Tibial nerve (tissue), 4 donors: ENCODE measurements at places on chromosomes 6 and 20. TPM values are rescaled to one million over a fixed set of nuclear protein-coding genes. Genes with fewer than 3 reads are reported as not detected.

DNA sequence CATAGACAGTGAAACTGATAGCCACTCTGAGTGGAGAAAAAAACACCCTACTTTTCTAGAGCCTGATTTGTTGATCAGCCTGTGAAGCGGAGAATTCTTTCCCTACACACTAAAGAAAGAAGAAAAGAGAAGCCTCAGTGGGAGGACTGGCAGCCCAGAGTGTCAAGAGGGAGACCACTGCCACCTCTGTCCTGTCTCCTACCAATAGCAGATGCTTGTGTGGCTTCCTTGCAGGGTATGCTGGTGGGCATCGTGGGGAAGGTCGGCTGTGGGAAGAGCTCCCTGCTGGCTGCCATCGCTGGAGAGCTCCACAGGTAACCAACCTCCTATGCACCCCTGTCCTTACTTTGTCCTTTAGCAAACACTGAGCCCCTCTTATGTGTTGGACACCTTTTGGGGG is 10.4 kb downstream of the ABCC10 start:
- H3K4me3 ChIP-seq, result no peak overlapping the region
- DNase-seq, result no peak
- peaks cover 18% of the 10 kb centered on the region for H3K4me1 ChIP-seq
- H3K36me3 ChIP-seq, result peaks cover 62% of the 10 kb centered on the region

- DNase-seq, result no peak
- H3K27me3 ChIP-seq, result no peaks in the 10 kb centered on the region
- no peak overlapping the region for H3K27ac ChIP-seq
- no peaks in the 10 kb centered on the region for H3K36me3 ChIP-seq
- no peak overlapping the region for H3K4me3 ChIP-seq
Measured at GRCh38 chr20:55561259-55561658, 444.1 kb downstream of the CBLN4 start.

The TMEM244 gene
- total RNA-seq, result not detected

DNA sequence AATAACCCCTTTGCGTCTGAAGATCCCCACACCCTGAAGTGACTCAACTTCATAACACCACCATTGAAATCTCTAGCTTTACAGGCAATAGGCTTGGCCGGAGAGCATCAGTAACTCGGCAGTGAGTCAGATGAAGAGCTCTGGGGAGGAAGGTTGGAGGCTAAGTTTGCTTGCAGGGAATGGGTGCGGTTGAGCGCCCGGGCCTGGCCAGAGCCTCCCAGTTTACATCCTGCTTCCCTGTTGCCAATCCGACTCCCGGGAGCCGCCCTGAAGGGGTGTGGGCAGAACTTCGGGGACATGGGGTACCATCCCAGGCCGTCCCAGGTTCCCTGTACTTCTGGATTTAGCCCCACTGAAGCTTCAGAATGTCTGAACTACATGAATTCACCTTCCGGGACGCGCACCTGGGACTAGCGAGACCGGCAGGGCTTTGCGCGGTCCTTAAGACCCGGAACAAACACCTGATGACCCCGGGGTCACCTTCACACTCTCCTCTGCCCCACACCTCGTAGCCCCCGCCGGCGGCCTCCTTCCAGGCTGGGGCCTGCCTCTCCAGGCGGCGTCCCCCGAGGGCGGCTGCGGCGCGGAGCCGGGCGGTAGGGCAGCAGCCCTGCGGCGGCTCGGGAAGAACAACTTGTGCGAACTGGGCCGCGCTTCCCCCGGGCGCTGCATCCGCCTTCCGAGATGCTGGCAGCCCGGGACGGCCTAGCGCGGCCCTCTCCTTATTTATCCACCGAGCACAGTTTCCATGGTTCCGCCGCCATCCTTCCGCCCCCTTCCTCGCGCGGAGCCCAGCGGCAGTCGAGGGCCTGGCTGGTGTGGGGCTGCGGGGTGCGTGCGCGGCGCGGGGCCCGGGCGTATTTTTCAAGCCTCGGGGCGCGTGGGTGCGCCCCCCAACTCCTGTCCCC is 56.6 kb upstream of the RREB1 start:
- peak overlapping the region; percentile 88 for H3K27ac ChIP-seq
- H3K36me3 ChIP-seq, result no peaks in the 10 kb centered on the region
- no peaks in the 10 kb centered on the region for H3K27me3 ChIP-seq
- peak overlapping the region; percentile 76 for H3K4me3 ChIP-seq

- H3K4me3 ChIP-seq, result no peak overlapping the region
- H3K27ac ChIP-seq, result peak overlapping the region; percentile 0
- no peaks in the 10 kb centered on the region for H3K36me3 ChIP-seq
- peaks cover 31% of the 10 kb centered on the region for H3K4me1 ChIP-seq
Measured at GRCh38 chr6:112044856-112045255, 9.0 kb upstream of the CCN6 start.

The SIRPA gene
- 36.8 TPM for total RNA-seq

GRCh38 chr6:114739656-114740055 is 396.8 kb upstream of the HS3ST5 start:
- no peak overlapping the region for H3K27ac ChIP-seq
- H3K36me3 ChIP-seq, result no peaks in the 10 kb centered on the region
- no peaks in the 10 kb centered on the region for H3K27me3 ChIP-seq
- no peak overlapping the region for H3K4me3 ChIP-seq
- no peaks in the 10 kb centered on the region for H3K4me1 ChIP-seq

The PDE7B gene
- total RNA-seq, result 15.5 TPM

- no peak overlapping the region for H3K4me3 ChIP-seq
- H3K27me3 ChIP-seq, result no peaks in the 10 kb centered on the region
- no peak for DNase-seq
- H3K36me3 ChIP-seq, result no peaks in the 10 kb centered on the region
- peaks cover 11% of the 10 kb centered on the region for H3K4me1 ChIP-seq
- H3K27ac ChIP-seq, result no peak overlapping the region
Measured at GRCh38 chr6:6661684-6662083, 73.2 kb downstream of the LY86 start.

- DNase-seq, result no peak
- H3K27me3 ChIP-seq, result no peaks in the 10 kb centered on the region
- no peaks in the 10 kb centered on the region for H3K36me3 ChIP-seq
- H3K4me1 ChIP-seq, result no peaks in the 10 kb centered on the region
- peak overlapping the region; percentile 36 for H3K4me3 ChIP-seq
Measured at GRCh38 chr20:6767126-6767535, 355 bp upstream of the BMP2 start.
